ENCODE measurements at places on chromosomes 3 and 15.
A peak's percentile ranks its signal among the peaks of the same experiment; 100 is the strongest.

GRCh38 chr3:9906480-9906879 is 3.8 kb downstream of the IL17RE start:
- no peak for DNase-seq

- peak; percentile 73 for DNase-seq
Measured at GRCh38 chr15:88658972-88659931, 20.4 kb downstream of the ISG20 start.

DNA sequence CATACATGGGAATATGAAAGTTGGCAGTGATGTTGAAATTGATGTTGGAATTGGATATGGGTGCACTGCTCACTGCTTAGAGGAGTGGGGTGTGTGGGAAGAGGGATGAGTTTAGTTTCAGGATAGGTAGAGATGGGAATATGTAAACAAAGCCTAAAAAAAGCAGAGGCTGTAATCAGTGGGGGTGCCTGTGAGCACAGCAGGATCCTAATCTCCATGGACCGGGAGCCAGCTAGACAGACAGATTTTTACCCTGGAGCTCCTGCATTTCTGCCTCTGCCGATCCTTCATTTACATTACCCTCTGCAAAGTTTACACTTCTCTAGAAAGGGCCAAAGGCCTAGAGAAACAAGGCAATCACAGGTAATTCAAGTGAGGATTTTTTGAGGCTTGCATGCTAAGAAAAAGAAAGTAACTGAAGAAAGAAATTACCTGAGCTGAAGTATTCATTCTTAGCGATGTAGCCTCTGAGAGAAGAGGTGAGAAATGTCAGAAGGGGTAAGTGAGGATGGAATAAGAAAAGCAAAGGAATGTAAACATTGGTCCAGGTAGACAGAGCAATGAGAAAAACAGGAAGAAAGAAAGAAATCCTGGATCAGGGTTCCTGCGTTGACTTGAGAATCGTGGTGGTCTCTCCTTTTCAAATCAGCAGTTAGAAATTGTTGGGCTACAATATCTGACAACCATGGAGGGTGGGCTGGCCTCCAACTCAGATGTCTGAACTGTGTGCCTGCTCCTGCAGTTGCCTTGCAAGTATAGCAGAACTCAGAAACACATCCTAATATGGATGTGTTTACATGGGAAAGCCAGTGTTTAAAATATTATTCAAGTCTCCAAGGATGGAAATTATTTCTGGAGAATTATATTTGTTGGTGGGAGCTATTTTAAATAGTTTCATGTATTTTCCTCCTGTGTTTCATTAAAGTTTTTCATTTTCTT is 79.8 kb downstream of the CRTC3 start:
- no peak for DNase-seq

DNA sequence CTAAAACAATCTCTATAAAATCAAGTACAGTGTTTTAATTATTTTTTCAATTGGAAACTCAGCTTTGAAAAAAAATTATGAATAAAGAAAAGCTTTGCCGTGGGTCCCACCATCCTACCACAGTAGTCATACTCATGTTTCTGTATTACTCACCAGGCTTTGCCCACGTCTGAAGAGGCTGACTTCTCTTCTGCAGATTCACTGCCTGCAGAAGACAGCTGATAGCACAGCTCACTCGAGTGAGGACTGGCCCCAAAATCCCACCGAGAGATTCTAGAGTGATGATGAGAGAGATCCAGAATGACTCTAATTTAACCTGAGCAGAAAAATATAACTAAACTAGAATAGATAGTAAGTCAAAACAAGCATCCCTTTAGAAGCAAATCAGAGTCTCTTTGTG is 11.9 kb downstream of the C2CD4B start:
- DNase-seq = no peak

- no peak for DNase-seq
Measured at GRCh38 chr15:74022706-74023470, 28.4 kb downstream of the PML start.

GRCh38 chr3:116341899-116342298 is 103.4 kb downstream of the LSAMP start:
- DNase-seq = no peak

- DNase-seq = no peak
Measured at GRCh38 chr3:128701342-128702212, 24.4 kb upstream of the RAB7A start.

- DNase-seq = no peak
Measured at GRCh38 chr3:102060814-102061213, 211.5 kb downstream of the NFKBIZ start.

DNA sequence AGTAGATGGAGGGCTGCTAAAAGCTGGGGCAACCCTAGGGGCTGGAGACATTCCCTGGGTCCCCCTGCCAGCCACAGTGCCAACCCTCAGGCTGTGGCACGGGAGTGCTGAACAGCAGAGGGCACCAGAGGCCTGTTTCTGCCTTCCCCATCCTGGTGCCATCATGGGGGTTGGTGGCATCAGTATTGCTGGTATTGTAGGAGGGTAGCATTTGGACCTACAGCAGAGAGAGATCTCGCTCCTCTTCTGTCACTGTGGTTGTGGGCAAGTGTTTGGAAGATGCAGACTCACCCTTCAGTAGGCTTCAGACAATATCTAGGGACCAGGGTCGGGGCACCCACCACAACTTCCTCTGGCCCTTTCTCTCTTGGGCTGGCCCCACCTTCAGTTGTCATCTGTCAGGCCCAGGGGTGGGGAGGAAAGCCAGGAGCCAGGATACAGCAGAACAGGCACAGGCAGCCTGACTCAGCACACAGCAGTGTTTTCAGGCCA is 123.5 kb downstream of the RPLP1 start:
- peak; percentile 21 for DNase-seq

Measured in fibroblast of skin of abdomen (primary cell).